ENCODE measurements at places on chromosomes 4 and X.

- DNase-seq = no peak
These were observed 38.9 kb downstream of the RUFY3 start for GRCh38 chr4:70760662-70761061.

GRCh38 chr4:155288999-155289398 is 80.6 kb downstream of the NPY2R start:
- no peak for DNase-seq

- DNase-seq = no peak
These were observed 67.8 kb downstream of the GATB start for GRCh38 chr4:151692821-151693673.

- DNase-seq = peak; percentile 7
These were observed 484.7 kb downstream of the PCDH7 start for GRCh38 chr4:31204874-31205273.

- DNase-seq = no peak
These were observed 11.4 kb upstream of the TADA2B start for GRCh38 chr4:7031558-7032449.

DNA sequence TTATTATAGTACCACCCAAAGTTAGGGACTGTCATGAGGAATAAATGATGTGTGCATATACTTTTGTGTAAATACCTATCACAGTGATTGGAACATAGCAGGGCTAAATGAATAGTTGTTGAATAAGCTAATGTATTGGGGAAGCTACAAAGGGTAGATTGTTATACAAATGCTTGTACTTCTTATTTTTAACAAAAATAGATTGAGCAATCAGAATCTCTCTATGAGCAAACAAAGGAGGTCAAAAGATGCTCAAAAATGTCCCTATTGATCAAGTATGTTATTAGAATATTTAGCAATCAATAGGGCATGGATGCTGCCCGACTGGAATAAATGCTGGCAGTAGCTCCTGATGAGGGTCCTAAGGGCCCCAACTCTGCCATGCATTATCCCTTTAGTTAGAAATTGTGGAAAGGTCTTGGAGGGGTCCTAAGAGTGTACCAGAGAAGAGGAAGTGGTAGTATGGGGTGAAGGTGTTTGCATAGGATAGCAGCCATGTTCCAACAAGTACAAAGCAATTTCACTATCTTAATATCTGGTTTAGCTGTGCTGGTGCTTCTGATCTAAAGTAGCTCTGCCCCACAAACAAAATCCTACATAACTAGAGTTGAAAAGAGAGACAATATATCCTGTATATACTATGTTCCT is 33.1 kb upstream of the TAPT1 start:
- DNase-seq = no peak

GRCh38 chr4:146190456-146190855 is 14.9 kb downstream of the LSM6 start:
- DNase-seq = no peak

- no peak for DNase-seq
These were observed 19.0 kb upstream of the GPC4 start for GRCh38 chrX:133434197-133434820.

DNA sequence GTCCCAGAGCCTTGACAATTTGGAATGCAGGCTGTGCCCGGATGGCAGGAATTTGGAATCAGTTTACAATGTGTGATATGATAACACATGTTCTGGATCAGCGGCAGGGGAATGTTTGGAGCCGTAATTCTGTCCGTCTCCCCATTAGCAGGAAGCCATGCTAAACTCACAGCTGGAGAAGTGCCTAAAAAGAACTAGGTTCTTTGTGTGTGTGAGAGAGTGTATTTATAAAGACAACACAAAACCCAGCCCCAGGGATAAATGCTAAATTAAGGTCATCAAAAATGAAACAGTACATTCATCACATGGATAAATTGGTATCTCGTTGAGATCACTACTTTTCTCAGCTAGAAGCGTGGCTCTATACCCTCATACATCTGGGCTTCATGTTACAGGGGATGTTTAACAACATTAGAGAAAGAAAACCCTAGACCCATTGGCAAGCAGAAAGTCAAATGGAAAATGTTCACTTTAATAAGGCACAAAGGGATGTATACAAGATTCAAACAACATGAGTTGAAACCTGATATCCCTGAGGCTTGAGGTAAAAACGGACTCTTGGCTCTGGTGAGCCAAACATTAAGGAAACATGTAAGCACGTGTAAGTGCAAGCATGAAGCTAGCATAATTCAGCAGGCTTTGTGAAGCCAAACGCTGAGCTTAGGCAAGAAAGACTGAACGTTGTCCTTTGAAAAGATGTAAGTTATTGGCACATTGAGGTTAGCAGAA is 18.0 kb upstream of the TMEM131L start:
- DNase-seq = peak; percentile 28

DNA sequence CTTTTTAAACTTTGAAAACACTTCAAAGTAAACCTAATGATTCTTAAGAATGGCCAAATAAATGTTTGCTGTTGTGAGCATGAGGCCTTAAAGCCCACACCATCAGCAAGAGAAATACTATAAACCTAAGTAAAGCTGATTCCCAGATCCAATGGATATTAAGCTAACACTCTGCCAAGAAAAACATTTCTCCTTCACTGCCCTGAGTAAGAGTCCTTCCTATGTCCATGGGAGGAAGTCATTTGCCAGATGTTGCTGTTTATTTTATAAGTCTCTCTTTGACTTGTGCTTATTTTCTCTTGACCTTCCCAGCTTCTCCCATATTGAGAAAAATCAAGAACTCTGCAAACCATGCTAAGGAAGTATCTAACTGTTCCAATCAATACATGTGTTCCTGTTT is 154.3 kb upstream of the EDNRA start:
- DNase-seq = peak; percentile 89

- no peak for DNase-seq
These were observed 64.4 kb downstream of the HADH start for GRCh38 chr4:108054025-108054638.

GRCh38 chr4:26891054-26891453 is 30.4 kb downstream of the STIM2 start:
- DNase-seq = no peak

DNA sequence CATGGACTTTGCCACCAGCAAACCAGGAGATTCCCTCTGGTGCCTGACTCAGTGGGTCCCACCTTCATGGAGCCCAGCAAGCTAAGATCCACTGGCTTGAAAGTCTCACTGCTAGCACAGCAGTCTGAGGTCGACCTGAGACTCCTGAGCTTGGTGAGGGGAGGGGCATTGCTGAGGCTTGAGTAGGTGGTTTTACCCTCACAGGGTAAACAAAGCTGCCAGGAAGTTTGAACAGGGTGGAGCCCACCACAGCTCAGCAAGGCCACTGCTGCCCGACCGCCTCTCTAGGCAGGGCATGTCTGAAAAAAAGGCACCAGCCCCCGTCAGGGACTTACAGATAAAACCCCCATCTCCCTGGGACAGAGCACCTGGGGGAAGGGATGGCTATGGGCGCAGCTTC is 28.1 kb downstream of the FAM9A start:
- no peak for DNase-seq

DNA sequence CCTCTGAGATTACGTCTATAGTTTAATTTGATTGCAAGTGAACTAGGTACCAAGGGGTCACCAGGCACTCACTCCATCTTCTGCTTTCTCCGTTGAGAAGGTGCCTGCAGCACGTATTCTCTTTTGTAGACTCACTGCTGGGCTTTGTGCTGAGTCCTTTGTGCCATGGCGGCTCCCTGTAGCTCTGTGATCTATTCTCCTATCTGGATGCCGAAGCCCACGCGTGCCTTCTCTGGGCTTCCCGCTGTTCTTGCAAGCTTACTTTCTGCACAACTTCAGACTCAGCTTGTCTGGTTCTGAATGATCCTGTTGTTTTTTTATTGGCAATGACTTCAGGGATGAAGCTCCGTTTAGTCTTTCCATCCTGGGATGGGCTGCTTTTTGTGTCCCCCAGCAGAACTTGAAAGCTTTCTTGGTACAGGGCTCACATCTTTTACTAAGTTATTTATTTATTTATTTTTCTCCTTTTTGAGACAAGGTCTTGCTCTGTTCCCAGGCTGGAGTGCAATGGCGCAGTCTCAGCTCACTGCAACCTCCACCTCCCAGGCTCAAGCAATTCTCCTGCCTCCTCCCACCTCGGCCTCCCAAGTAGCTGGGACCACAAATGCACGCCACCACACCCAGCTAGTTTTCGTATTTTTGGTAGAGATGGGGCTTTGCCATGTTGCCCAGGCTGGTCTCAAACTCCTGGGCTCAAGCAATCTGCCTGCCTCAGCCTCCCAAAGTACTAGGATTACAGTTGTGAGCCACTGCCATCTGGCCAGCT is 100.9 kb upstream of the NKX1-1 start:
- no peak for DNase-seq

GRCh38 chrX:318068-318738 is 393 bp downstream of the GTPBP6 start:
- DNase-seq = peak; percentile 97

DNA sequence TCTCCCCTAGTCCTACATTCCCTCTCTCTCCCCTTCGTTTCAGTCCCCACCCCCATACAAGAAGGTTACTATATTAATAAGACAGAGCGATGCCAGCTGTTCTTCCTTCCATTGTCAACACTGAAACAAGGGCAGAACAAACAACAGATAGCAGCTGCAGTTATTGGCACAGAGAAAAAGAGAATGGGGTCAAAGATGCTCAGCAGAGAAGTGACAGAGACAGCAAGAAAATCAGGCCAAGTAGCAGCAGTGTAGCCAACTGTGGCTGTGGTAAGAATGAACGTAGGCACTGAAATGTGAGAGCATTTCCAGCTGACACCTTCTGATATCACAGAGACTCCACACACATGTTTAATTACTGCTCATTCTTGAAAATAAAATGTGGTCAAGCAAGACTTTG is 641.8 kb downstream of the FSTL5 start:
- no peak for DNase-seq

GRCh38 chr4:175459571-175459970 is 352.5 kb downstream of the GPM6A start:
- DNase-seq = no peak

GRCh38 chr4:41215155-41215554 is 813 bp upstream of the APBB2 start:
- DNase-seq = no peak

GRCh38 chrX:34886011-34886410 is 56.6 kb upstream of the FAM47B start:
- peak; percentile 62 for DNase-seq

- peak; percentile 2 for DNase-seq
These were observed 12.3 kb downstream of the SASH3 start for GRCh38 chrX:129791961-129792570.

DNA sequence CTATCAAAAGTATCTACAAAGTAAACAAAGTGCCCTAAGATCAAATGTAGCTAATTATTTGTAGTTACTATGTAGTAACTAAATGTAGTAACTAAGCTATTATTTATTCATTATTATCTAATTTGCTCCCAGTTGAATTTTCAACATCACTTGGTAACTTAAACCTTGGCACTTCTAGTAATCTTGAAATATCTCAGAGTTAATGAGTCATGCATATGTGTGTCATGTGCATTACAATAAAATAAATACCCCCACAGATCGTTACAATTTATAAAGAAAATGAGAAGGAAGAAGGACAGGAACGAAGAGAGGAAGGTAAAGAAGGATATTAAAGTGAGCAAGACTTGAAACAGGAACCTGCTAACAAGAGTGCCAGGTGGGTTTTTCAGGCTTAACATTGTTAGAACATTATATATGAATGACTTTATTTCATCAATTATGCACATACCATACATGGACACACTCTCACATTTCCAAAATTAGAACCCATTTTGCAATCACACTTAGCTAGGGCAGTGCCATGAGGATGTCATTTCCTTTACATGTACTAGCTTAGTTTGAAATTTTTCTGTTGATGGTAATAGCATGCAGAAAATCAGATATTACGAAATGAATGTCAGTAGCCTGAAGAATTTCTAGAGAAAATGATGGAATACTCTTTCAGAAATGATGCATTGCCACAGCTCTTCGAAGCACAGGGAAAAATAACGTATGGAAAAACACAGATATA is 1670.4 kb upstream of the AGA start:
- no peak for DNase-seq

DNA sequence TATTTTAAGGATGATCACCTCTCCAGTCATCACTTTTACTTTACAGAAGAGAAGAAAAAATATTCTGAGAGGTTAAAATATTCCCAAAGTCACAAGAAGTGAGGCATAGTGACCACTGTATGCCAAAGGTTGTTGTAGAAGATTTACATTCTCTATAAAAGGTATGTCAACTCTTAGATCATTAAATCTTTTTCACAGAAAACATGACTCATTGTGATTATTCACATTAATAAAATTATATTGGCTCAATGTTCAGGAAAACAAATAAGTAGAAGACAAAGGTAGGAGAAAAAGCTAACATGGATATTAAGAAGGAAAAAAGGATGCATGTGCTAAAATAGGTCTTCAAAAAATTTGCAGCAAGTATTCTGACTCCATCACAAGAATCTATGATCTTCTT is 82.0 kb downstream of the ADAMTS3 start:
- DNase-seq = no peak

GRCh38 chr4:150047546-150047945 is 30.7 kb upstream of the DCLK2 start:
- DNase-seq = no peak

DNA sequence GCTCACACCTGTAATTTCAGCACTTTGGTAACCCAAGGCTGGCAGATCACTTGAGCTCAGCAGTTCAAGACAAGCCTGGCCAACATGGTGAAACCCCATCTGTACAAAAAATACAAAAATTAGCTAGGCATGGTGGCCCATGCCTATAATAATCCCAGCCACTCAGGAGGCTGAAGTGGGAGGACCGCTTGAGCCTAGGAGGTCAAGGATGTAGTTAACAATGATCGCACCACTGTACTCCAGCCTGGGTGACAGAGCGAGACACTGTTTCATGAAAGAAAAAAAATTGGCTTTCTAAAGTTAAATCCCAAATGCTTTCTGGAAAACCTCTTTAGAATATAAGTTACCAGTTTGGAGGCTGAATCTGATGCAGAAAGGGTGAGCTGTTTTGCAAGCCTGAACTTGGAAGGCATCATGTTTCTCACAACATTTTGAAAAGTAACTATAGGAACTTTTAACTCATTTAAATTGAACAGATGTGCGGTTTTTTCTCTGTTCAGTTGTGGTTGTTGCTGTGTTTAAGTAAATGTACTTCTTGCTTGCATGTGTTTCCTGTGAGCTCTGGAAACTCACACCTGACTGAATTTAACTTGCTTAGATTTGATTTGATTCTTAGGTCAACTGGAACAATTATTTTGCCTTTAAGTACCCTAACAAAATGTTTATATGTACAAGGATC is 39.8 kb upstream of the TMEM131L start:
- no peak for DNase-seq

DNA sequence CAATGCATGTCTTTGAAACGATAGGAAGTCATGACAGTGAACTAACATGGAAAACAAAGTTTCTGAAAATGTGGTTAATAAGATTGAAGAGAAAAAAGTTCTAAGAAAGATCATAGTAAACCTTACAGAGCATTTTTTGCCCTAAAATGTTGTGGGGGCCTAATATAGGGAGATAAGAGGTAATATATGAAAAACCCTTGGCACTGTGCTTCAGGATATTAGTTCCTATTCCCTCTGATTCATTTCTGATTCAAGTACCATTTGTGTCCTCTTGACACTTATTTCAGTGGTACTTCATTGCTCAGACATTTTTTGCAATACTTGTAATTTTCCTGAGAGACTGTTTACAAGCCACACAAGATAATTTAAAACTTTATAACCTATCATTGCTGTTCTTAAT is 35.1 kb downstream of the PAQR3 start:
- DNase-seq = peak; percentile 12
